Retina (tissue), 1 donor: ENCODE measurements at places on chromosomes 7 and 10.
A peak's percentile ranks its signal among the peaks of the same experiment; 100 is the strongest.

GRCh38 chr7:131292141-131292905 lies 35.4 kb upstream of the MKLN1 start:
- DNase-seq, result no peak

DNA sequence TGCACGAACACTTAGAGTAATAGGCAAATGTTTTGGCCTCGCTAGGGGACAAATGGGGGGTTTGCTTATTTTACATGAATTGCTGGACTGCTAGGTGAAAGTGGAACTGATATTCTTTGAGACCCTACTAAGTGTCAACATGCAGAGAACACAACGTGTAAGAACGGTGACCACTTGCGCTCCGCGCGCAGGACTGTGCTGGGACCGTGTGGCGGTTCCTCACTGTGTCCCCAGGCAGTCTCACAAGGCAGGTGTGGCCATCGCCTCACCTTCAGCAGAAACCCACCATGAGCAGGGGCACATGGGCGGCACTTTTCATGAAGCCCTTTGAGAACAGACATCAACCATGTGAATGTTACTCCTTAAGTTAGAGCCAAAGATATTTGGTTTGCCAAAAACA lies 27.2 kb downstream of the PTPRN2 start:
- DNase-seq, result no peak

DNA sequence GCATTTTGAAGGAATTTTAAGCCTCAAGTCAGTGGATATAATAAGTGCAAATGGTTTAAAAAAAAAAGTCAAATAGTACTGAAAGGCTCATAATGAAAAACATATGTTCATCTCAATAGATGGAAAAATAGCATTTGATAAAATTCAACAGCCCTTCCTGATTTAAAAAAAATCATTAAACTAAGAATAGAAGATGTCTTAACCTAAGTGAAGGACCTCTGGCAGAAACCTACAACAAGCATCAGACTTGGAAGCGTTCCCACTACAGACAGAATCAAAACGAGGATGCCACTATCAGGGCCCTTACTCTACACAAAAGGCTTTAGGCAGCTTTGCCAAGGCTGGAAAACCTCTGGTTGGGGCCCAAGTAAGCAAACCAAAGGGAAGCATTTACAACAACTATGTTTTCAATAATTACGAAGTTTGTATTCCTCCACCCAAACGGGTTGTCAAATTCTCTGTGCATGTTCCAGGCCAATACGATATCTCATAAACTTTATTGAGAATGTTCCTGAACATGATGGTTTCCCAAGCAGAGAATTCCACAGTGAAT lies 45.1 kb downstream of the CYTH3 start:
- no peak for DNase-seq

GRCh38 chr10:94316560-94316959 lies 46.2 kb downstream of the NOC3L start:
- no peak for DNase-seq

- DNase-seq, result no peak
Observed at GRCh38 chr7:35792472-35792871, 8.4 kb upstream of the SEPTIN7 start.

- DNase-seq, result no peak
Observed at GRCh38 chr10:69898524-69898923, 96.8 kb downstream of the COL13A1 start.

- no peak for DNase-seq
Observed at GRCh38 chr10:110421512-110422138, 76.1 kb upstream of the DUSP5 start.

DNA sequence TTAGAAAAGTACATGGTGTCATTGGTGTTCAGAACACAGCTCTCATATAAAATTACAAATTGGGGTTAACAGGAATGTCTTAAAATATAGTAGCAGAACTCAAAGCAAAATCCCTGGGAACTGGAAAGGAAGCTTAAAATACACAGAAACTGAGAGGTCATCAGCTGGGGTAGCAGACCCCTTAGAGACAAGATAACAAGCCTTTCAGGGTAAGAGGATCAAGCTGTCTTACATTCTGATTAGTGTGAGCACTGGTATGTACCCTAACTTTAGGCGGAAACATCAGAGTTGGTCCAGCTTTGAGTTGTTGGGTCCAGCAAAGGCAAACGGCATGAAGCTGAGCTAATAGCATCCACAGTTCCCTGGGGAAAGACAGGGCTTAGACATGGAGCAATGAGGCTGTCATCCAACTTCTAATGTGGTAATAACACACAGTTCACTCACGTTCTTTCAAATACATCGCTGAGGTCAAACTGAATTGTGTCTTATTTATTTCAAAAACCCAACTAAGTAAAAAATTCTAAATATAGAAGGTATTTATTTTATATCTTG lies 32.6 kb downstream of the ARHGAP21 start:
- DNase-seq, result peak; percentile 23

- DNase-seq, result no peak
Observed at GRCh38 chr10:12709000-12709401, 292.5 kb downstream of the CCDC3 start.

DNA sequence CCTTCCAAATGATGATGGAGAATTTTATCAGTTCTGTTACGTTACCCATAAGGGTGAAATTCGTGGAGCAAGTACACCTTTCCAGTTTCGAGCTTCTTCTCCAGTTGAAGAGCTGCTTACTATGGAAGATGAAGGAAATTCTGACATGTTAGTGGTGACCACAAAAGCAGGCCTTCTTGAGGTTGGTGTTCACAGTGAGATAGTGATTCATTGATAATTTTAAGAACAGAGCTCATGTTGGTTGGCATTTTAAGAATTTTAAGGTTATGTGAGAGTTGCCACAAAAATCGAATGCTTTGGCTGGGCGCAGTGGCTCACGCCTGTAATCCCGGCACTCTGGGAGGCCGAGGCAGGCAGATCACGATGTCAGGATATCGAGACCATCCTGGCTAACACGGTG lies 25.9 kb downstream of the TAX1BP1 start:
- no peak for DNase-seq

DNA sequence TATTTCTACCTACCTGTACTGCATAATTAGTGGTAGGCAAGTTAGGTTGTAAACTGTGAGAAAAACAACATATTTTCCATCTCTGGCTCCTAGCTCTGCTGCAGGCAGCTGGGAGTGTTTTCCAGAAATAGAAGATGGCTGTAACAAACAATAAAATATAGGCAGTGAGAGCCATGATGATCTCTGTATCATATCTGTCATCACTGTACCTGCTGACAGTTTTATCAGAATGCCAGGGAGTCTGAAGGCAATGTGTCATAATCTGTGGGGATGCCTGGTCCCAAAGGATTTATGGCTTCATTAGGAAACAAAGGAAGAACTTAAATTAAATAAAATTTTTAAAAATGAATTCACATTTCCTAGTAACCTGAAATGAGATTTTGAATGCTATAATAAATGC lies 160.9 kb upstream of the SMIM30 start:
- no peak for DNase-seq

- peak; percentile 85 for DNase-seq
Observed at GRCh38 chr7:122301858-122302760, 2.4 kb downstream of the FEZF1 start.

DNA sequence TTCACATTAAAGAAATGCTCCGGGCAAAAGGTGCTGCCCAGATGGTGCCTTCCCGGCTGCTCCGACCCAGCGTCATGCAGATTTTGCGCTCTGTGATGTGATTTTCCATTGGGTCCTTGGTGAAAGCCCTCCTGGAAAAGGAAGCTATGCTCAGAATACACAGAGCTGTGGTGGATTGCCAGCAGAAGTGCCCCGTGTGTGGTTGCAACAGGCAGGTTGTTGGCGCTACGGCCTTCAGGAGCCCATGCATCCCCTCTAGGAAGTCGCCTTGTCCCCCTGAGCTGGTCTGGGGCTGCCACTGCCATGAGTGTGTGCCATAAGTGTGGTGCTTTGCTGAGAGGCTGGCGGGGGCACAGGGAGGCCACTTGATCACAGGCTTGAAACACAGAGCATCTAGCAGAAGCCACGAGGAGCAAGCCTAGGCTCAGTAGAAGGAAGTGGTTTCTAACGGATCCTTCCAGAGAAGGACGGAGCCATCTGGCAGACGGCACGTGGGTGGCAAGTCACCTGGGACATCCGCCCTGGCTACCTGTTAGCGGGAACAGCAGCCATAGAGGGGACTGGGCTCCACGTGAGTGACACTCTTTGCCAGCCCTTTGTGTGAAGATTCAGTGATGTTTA lies 210.9 kb downstream of the CUX1 start:
- DNase-seq, result no peak

- no peak for DNase-seq
Observed at GRCh38 chr10:123470336-123470921, 195.7 kb upstream of the GPR26 start.

DNA sequence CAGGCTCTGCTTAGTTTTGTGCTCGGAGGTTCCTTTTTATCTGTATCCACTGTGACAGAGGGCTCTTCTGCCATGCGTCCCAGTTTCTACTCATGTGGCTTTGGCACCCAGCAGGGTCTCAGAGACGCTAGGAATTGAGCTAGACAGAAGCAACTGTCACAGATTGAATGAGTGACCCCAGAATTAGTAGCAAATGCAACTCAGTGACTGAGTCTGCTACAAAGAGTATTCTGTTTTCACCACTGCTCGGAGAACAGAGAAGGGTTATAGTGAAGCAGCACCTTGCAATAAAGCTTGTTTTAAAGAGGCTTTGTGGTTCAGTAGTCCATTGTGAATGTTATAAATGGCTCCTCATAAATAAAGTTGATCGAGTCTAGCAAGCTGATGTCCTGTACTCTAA lies 113.2 kb downstream of the DNAH11 start:
- peak; percentile 28 for DNase-seq

- DNase-seq, result no peak
Observed at GRCh38 chr10:35413985-35414861, 77.9 kb downstream of the CCNY start.

DNA sequence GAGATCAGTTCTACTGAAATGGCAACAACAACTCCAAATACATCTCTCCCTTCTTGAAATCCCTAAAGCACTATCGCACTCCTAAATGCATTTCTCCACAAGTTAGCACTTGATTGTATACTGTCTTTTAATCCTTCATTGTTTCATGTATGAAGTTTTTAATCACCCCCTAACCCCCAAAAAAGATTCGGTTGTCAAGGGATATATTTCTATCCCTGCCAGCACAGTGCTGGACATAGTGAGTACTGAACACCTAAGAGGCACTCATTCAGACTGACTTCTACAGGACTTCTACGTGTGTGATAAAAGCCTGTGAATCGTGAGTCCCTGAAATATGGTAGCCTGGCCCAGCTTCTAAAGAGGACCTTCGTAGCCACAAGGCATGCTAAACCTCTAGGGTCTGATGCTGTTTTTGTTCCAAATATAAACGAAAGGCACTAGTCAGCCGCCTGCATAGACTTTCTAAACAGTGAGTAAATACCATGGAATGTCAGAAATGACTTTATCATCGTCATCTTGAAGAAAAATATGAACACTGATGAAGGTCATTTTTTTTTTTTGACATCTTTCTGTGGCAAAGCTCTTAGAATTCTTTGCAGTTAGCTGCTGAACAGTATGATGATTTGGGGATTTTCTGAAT lies 14.6 kb upstream of the ZSCAN21 start:
- DNase-seq, result no peak

- peak; percentile 0 for DNase-seq
Observed at GRCh38 chr10:116056445-116057293, 216.3 kb downstream of the GFRA1 start.

DNA sequence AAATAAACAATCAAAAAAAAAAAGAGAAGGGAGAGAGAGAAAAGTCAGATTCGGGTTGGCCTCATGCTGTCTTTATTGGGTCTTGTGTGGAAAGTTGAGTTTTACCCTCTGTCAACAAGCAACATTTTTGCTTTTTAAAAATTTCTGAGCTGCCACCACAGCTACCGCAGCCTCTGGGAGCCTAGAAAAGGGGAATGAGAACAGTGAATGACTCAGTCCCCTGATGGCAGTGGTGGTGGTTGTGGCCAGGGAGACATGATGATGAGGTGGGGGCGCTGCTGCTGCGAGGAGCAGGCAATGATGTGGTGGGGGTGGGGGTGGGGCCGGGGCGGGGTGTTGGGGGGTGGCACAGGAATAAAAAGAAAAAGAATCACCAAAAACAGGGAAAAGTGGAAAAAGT lies 20.0 kb upstream of the CREB3L2 start:
- DNase-seq, result no peak

DNA sequence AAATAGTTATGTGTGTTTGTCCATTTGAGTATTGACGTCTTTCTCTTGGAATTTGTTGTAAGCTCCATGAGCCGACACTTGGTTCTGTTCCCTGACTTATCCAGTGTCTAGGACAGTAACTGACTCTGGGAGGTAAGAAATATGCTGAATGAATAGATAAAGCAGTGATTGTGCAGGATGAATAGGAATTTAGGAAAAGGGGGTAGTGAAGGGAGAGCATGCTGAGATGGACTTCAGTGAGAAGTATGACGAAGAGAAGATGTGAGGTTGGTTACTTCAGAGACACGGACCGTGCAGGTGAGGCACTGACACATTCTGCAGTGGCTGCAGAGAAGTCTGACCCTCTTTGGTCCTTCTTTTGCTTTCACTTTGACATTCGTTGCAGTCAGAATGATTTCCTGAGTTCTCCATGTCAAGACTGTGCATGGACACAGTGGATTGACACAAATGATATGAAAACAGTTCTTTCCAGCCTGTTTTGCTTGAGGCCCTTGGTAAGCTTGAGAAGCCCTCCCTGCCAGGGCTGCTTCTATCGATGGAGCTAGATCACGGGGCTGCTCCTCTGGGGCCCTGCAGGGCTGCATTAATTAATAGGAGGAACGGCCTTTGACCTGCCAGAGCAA lies 261.5 kb upstream of the SORCS1 start:
- DNase-seq, result peak; percentile 37

DNA sequence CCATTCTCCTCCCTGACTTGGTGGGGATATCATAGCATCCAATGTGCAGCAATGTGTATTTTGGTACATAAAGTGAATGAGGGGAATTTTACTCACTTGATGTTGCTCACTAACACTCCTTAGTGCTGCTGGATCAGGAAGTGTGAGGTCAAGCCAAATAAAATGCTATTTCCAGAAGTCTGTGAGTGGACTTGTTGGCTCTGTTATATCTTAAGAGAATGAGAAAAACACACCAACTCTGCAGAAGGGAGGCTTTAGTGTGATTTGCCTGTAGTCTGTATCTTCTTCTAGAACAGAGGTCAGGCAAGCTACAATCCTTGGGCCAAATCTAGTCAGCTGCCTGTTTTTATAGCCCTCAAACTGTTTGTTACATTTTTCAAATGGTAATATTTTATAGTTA lies 154.3 kb downstream of the POLR1F start:
- no peak for DNase-seq

- DNase-seq, result no peak
Observed at GRCh38 chr7:112437072-112437471, 13.2 kb upstream of the IFRD1 start.

- DNase-seq, result no peak
Observed at GRCh38 chr10:80739328-80739727, 201.6 kb downstream of the SH2D4B start.

DNA sequence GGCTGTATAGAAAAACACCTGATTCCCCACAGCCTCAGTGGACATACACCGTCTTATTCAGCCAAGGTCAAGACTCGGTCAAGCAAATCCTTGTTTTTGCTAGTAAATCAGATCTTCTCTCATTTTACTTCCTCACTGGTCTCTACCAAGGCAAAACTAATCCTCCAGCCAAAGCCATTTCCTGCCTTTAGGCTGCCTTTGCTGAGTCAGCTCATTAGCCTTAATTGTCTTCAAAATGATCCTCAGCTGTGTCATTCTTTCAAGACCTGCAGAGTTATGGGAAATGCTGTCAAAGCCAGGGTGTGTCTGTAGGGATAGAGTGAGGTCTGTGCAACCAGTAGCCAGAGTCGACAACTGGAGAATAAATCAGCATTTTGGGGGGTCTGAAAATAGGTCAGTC lies 107.2 kb upstream of the FAM180A start:
- peak; percentile 53 for DNase-seq
